ENCODE measurements at places on chromosomes 3 and 15. TPM values are rescaled to one million over a fixed set of nuclear protein-coding genes. Genes with fewer than 3 reads are reported as not detected.

The ZIC4 gene
- total RNA-seq = 0.10 TPM

The ACSBG1 gene
- 0.24 TPM for total RNA-seq

GRCh38 chr3:138916824-138917223, 30.1 kb downstream of the FOXL2 start:
- DNase-seq = peak; percentile 24

- peak; percentile 15 for DNase-seq
Observed at GRCh38 chr3:31448882-31449243, 83.9 kb upstream of the STT3B start.

- no peak for DNase-seq
Observed at GRCh38 chr3:98445949-98446406, 17.0 kb upstream of the OR5K1 start.

The CYP1A1 gene
- 1.4 TPM for total RNA-seq

GRCh38 chr3:148021381-148021780, 612.2 kb downstream of the ZIC1 start:
- peak; percentile 26 for DNase-seq

DNA sequence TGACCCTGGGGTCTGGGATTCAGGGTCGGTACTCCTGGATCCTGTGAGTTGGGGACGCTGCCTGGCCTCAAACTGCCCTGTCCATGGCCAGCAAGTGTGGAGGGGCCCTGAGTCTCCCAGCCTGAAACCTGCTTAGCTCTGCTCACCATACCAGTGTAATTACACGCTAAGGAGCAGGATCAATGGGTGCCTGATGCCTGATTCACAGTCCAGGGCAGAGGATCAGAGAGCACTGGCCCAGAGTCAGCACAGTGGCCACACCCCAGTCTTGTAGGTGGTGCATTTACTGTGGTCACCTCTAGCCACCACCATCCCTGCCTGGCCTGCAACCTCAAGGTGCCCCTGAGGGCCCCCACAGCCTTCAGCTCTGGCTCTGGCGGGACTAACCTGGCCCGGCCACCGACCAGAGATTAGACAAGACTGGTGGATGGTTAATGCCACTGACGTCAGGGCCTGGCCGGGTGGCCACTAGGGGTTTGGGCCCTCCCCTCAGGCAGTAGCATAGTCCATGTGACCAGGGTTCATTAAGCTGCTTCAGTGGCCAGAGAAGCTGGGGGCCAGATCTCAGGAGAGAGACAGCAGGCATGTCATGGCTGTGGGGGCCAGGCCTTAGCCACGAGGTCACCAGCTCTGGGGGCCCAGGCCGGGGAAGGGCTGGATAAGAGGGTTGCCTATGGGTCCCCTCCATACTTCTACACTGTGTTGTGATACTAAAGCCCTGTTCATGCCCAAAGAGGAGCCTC, 3.3 kb upstream of the SLC38A3 start:
- DNase-seq = no peak

DNA sequence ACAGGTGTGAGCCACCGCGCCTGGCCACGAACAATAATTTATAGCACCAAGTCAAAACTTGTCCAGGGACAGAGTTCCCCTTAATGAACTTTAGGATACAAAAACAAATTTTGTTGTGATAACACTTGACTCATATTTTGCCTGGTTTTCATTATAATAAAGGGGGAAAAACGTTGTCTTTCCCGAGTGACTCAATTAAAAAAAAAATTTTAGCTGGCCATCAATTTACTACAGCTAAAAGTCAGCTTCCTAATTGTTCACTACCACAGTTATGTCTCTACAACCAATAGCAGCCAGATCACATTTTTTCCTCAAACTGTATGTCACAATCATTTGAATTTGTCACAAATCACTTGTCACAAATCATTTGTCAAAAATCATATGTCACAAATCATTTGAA, 116.0 kb downstream of the P3H2 start:
- no peak for DNase-seq

The CELSR3 gene
- total RNA-seq = 0.98 TPM

The ZBED2 gene
- not detected for total RNA-seq

DNA sequence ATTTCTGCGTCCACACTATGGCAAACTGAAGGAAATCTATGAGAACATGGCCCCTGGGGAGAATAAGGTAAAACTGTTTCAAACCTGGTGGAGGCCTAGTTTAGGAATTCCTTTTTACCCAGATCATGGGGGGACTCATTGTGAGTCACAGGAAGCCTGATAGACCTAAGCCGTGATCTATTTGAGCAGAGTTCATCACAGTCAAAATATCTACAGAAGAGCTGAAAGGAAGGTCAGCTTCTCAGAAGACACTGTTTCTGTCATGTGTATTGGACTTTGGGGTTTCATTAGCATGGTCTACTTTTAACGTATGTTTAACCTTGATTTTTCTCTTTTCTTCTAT, 1.3 kb downstream of the PSMD2 start:
- peak; percentile 73 for DNase-seq

DNA sequence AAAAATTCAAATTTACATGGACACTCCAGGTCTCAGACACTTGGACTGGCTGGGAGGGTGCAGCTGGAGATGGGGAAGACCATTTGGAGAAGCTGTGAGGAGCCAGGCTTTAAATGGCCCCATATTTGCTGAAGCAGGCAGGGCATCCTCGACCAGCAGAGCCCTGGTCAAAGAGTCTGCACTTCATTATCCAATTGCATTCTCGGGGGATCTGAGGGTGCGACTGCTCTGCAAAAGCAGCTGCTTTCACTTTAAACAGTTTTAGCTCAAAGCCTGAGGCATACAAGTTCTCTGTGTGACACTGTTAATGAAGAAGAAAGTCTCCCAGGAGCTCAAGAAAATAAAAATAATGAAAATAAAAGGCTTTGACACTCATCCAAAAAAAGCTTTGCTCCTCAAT, 98.0 kb upstream of the SLC25A36 start:
- DNase-seq = no peak

The KPNA1 gene
- 34.7 TPM for total RNA-seq

The HSPBAP1 gene
- total RNA-seq = 6.2 TPM

DNA sequence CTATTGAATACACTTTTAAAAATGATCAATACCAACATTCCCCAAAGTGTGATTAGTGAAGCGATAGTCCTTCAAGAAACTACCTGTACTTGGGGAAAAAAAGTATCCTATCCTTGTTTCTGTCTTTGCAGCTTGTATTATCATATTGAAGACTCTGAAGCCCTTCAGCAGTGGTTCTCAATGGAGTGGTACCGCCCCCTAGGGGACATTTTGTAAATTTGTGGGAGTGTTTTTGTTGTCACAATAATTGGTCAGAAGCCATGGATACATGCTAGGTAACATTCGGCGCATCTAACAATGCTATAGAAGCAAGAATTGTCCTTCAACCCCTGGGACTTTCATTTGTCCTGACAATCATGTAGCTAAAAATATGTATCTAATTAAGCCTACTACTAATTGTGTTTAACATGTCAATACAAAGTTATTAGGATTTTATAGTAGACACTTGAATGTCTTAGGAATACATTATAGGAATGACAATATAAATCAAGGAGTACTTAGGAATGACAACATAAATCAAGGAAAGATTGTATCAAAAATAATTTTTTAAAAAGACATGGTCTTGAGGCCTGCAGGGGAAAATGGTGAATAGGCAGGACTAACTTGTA, 53.7 kb downstream of the NMD3 start:
- peak; percentile 53 for DNase-seq

GRCh38 chr3:182979103-182979673, 1.1 kb downstream of the DCUN1D1 start:
- no peak for DNase-seq

The POLQ gene
- total RNA-seq = 9.9 TPM

The SERINC4 gene
- not detected for total RNA-seq

DNA sequence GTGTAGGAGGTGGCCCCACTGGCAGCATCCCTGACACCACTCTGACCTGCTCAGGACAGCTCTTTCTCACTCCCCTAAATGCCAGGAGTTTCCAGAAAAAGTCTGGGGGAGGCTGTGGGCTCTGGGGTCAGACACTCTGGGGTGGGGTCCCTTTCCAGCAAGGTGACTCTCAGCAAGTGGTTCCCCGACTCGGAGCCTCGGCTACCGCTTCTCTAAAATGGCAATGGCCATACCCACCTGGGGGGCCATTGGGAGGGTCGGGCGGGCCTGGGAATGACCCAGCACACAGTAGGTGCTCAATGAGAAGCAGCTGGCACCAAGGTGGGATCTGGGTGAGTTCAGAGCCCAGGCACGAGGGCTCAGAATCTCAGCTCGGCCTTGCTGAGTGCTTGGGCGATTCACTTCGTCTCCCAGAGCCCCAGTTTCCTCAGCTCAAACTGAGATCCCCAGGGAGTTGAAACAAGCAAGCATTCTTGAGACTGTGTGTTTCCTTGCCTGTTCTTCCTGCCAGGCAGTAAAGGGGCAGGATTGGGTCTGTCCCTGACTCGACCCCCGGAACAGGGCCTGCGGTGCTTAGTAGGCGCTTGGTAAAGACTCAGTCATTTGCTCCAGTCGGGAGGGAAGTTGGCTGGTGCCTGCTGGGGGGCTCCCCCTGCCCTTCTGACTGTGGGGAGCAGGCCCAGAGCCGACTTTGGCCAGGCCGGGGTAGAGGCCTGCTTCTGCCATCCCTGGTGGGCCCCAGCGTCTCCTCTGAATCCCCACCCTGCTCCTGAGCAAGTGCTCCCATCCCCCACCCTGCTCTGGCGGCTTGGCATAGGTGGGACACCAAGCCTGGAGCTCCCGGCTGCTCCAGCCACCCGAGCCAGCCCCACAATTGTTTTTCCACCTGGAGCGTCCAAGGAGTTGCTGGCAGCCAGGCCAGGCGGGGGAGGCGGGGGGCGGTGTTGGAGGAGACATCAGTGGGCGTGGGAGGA, 32.9 kb upstream of the FBLN2 start:
- DNase-seq = no peak

DNA sequence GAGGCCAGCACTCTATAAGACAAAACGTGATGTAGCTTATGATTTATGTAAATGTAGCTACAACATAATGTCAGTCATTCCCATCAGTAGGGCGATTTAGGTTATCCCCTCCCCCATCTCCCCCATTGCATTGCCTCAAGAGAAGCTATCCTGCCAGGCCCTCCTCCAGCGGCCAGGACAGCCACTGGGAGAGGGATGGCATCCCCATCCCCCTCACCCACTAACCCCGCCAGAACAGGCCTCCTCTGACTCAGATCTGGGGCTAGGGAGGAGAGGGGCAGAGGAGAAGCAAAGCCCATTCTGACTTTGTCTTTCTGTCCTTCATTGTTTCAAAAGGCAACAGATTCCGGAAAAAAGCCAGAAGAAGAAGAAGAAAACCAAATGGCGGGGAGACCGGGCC, 32.6 kb upstream of the ESYT3 start:
- no peak for DNase-seq

The CD86 gene
- total RNA-seq = not detected

The SPINT1 gene
- total RNA-seq = not detected

The KCNAB1 gene
- 0.96 TPM for total RNA-seq

The BSN gene
- 0.10 TPM for total RNA-seq

DNA sequence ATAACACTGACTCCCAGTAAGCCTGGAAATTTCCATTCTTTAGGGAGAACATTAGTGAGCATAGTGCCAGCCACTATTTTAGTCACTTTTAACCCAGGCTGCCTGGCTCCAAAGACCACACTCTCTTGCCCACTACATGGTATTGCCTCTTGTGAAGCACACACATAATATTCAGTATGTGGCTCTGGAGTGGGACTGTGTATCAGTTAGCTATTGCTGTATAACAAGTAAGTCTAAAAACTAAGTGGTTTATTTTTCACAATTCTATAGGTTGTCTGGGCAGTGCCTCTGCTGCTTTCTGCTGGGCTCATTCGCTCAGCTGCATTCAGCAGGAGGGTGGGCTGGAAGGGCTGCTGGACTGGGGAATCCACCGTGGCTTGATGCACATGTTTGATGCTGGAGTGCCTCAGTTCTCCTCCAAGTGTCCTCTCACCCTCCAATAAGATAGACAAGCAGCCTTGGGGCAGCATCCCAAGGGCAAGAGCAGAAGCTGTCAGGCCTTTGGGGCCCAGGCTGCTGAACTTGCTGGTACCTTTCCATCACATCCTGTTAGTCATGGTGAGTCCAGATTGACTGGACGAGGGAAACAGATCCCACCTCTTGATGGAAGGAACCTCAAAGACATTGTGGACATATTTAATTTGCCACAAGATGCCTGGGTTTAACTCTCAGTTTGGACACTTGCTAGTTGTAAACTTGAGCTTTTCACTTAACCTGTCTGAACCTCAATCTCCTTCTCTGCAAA, 66.6 kb upstream of the TLE3 start:
- peak; percentile 37 for DNase-seq

The CPLX3 gene
- total RNA-seq = not detected

DNA sequence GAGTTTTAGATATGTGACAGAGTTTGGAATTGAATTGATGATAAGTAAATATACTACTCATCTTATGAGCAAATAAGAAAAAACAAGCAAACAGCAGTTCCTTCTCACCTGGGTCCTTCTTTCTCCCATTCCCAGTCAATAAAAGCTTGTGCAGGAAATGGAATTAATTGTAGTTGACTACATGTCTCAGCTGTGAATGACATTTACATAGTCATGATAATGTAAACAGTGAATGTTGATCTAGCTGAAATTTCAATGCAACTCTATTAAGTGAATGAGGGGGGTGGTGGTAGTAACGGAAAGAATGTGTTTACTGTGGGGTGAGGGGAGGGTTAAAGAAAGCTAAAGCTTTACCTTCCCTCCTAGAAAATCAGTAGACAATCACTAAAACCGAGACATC, 76.2 kb downstream of the NFKBIZ start:
- no peak for DNase-seq

The SPINK8 gene
- total RNA-seq = not detected

The CRYGS gene
- 1.1 TPM for total RNA-seq

The CCDC54 gene
- total RNA-seq = not detected

The UQCRC1 gene
- 393 TPM for total RNA-seq

GRCh38 chr15:77865106-77865610, 212.4 kb downstream of the TBC1D2B start:
- DNase-seq = no peak

- no peak for DNase-seq
Observed at GRCh38 chr3:66922058-66922457, 76.0 kb upstream of the KBTBD8 start.

DNA sequence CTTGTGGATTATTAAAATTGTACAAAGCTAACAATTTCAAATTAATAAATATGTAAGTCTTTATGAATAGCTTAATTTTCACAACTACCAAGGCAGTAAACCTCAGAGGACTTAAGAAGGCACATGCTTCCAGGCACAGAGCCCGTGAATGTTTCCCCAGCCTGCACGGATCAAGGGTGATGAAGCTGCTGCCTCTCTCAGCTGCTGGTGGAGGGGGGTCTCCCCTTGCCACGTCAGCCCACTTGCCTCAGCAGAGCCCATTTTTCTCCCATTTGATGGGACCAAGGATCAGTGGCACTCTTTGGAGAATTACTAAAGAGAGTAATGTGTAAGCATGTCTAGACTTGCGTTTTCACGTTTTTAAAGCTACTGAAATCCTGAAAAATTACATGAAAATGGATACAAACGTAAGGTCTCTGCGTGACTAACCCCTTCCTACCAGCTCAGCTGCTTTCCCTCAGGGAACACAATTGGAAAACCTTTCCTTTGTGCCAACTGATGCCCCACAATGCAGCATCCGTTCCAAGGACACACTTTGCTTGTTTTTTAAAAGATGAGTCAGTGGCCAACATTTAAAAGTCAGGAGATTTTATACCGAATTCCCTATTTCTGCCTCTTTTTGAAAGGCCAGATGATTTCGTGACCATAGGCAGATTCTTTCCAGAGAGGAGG, 494.1 kb downstream of the GABRG3 start:
- DNase-seq = peak; percentile 34
